ENCODE measurements at places on chromosomes 12 and 14. TPM values are rescaled to one million over a fixed set of nuclear protein-coding genes. Genes with fewer than 3 reads are reported as not detected.
A peak's percentile ranks its signal among the peaks of the same experiment; 100 is the strongest.

Gene DACT1
- total RNA-seq = 259 TPM

Gene ESYT1
- total RNA-seq = 107 TPM

Gene MYBPC1
- total RNA-seq = not detected

DNA sequence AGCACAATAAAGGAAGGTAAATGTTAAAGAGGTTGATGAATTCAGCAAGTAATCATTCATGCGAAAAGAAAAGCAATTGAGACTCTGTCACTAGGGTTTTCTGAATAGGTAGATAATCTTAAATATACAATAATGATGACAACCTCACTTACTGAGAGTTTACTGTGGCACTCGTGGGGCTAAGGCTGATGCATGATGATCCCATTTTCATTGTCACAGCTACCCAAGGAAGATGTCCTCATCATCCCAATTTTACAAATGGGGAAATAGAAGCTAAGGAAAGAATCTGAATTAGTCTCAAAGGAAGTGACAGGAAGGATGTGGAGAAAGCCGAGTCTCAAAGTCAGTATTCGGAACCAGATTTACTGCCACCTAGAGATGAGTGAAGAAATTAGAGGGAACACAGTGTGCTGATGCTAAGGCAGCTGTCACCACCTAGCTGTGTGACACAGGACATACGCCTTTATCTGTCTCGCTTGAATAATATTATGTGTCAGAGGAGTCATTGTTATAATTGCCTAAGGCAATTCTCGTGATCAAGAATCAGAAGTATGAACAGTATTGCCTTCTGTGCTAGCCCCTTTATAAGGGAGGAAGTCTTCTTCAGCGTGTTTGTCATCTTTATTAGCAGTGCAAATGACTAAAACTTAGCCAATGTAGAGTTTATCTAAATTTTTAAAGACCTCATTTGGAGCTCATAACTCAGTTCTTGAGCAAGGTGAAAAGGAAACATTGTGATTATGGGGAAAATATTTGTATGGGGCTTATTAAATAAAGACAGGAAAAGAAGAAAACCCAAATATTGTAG, 63.2 kb downstream of the ERGIC2 start:
- H3K27me3 ChIP-seq = no peaks in the 10 kb centered on the region
- H3K4me3 ChIP-seq = no peak overlapping the region
- H3K36me3 ChIP-seq = no peaks in the 10 kb centered on the region
- DNase-seq = peak; percentile 63

DNA sequence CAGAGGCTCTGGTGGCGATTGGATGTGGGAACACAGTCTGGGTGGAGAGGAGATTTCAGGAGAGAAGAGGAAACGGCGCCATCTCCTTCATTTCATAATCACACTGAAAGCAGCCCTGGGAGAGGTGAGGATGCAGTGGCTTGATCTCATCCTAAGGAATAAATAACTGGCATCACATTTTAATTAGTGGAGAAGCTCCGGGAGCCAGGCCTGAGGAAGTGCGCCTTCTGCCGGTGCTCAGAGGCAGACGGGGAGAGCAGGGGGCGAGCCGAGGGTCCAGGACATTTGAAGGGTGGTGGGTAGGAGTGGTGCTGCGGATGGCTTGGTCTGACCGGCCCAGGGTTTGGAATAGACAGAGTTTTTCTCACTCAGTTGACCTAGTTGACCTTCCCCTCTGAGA, 265.0 kb downstream of the CACNA1C start:
- peaks cover 10% of the 10 kb centered on the region for H3K4me1 ChIP-seq
- no peak overlapping the region for H3K4me3 ChIP-seq
- H3K36me3 ChIP-seq = no peaks in the 10 kb centered on the region
- no peak for DNase-seq

- no peak overlapping the region for H3K27ac ChIP-seq
- H3K4me1 ChIP-seq = no peaks in the 10 kb centered on the region
- no peaks in the 10 kb centered on the region for H3K36me3 ChIP-seq
- DNase-seq = no peak
Measured at GRCh38 chr12:118840399-118840798, 140.9 kb upstream of the SRRM4 start.

- DNase-seq = no peak
- H3K4me3 ChIP-seq = no peak overlapping the region
- H3K27me3 ChIP-seq = no peaks in the 10 kb centered on the region
- H3K4me1 ChIP-seq = no peaks in the 10 kb centered on the region
- no peak overlapping the region for H3K27ac ChIP-seq
Measured at GRCh38 chr14:40694023-40694422, 912.7 kb upstream of the LRFN5 start.

- peaks cover 2% of the 10 kb centered on the region for H3K4me1 ChIP-seq
- H3K36me3 ChIP-seq = no peaks in the 10 kb centered on the region
- DNase-seq = no peak
- no peaks in the 10 kb centered on the region for H3K27me3 ChIP-seq
Measured at GRCh38 chr14:23018107-23018506, 8.2 kb upstream of the C14orf93 start.

DNA sequence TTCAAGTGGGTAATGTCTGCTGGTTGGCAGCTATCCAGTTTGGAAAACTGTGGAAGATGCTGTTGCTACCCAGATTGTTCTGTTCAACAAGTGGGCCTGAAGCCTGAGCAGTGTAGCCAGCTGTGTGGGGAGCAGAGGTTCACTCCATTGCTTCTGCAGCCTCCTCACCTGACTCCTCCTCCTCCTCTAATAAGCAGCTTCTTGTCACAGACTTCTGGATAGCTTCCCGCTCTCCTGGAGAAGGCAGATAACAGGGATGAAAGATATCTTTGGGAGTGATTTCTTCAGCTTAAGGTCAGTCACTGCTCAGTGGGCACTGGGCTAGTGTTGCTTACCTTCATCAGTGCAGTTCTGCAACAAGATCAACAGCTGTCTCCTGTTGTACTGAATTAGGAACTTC, 2.0 kb downstream of the POP5 start:
- no peaks in the 10 kb centered on the region for H3K4me1 ChIP-seq
- H3K4me3 ChIP-seq = no peak overlapping the region
- H3K27ac ChIP-seq = peak overlapping the region; percentile 36
- H3K27me3 ChIP-seq = peaks cover 6% of the 10 kb centered on the region

DNA sequence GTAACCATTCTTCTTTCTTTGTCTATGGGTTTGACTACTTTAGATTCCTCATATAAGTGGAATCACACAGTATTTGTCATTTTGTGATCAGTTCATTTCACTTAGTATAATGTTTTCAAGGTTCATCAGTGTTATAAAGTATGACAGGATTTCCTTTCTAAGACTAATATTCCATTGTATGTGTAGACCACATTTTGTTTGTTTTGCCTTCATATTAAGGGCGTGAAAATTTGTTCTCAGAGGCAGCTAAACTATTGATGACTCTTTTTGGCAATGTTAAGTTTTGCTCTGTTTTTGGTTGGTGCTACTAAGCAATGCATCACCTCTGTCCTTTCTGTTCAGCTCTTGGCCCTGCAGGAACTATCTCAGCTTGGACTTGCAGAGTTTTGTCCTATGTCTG, 1.7 kb upstream of the KLRG1 start:
- H3K4me3 ChIP-seq = no peak overlapping the region
- DNase-seq = no peak
- H3K4me1 ChIP-seq = no peaks in the 10 kb centered on the region
- H3K27me3 ChIP-seq = no peaks in the 10 kb centered on the region
- H3K27ac ChIP-seq = no peak overlapping the region
- no peaks in the 10 kb centered on the region for H3K36me3 ChIP-seq

DNA sequence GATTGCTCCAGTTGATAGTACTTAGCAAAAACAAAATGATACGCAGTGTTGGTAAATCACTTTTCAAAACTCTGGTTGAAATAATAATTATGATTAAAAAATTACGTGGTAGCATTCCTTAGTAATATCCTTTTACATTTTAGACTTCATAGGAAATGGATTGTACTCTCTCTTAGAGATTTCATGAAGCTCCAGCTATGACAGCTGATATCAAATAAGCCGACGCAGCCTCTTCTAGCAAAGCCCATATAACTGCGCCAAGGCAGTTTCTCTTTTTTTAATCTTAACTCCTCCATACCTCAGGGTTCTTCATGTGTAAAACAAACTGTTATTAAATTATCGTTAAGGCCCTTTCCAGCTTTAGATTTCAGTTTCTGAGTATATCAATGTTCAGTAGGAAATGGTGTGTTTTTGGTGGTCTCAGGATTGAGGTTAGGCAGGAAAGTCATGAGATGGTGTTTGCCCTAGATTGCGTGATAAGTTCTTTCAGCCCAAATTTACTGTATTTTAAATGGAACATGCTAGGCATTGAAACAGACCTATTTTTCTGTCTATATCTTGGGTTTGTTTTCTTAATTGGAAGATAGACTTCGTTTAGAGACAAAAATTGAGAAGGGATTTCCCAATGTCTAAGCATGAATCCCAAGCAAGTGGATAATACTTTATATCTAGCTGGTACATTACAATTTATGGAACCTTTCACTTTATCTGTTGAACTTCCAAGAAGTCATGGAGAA, 902 bp upstream of the CFL2 start:
- DNase-seq = no peak
- H3K27me3 ChIP-seq = no peaks in the 10 kb centered on the region
- H3K4me3 ChIP-seq = peak overlapping the region; percentile 55
- H3K27ac ChIP-seq = no peak overlapping the region
- H3K36me3 ChIP-seq = peaks cover 9% of the 10 kb centered on the region

- H3K4me1 ChIP-seq = no peaks in the 10 kb centered on the region
- H3K36me3 ChIP-seq = no peaks in the 10 kb centered on the region
- H3K27ac ChIP-seq = no peak overlapping the region
- no peak for DNase-seq
- H3K27me3 ChIP-seq = no peaks in the 10 kb centered on the region
Measured at GRCh38 chr12:47396902-47397663, 308.7 kb downstream of the RPAP3 start.

- no peaks in the 10 kb centered on the region for H3K4me1 ChIP-seq
- no peak overlapping the region for H3K4me3 ChIP-seq
- no peak overlapping the region for H3K27ac ChIP-seq
- H3K27me3 ChIP-seq = no peaks in the 10 kb centered on the region
- no peak for DNase-seq
Measured at GRCh38 chr14:31763041-31763440, 201.8 kb downstream of the NUBPL start.

DNA sequence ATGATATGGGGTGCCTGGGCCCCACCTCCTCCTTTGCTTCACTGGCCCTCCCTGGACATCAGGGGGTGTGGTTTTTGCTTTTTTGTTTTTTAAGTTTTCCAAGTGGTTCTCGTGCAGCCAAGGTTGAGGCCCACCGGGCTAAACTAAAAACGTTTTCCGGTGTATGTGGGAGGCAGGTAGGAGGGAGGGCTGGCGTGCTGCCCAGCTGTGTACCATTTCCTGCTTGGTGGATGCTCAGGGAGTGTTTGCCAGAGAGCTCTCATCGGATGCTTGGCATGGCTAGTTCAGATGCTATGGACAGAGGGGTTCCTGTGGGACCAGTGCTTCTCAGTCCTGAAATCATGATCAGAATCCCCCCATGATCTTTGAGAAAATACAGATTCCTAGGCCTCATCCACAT, 246.4 kb downstream of the CACNA1C start:
- no peak overlapping the region for H3K27ac ChIP-seq
- H3K4me1 ChIP-seq = peaks cover 24% of the 10 kb centered on the region
- H3K4me3 ChIP-seq = no peak overlapping the region
- no peak for DNase-seq

DNA sequence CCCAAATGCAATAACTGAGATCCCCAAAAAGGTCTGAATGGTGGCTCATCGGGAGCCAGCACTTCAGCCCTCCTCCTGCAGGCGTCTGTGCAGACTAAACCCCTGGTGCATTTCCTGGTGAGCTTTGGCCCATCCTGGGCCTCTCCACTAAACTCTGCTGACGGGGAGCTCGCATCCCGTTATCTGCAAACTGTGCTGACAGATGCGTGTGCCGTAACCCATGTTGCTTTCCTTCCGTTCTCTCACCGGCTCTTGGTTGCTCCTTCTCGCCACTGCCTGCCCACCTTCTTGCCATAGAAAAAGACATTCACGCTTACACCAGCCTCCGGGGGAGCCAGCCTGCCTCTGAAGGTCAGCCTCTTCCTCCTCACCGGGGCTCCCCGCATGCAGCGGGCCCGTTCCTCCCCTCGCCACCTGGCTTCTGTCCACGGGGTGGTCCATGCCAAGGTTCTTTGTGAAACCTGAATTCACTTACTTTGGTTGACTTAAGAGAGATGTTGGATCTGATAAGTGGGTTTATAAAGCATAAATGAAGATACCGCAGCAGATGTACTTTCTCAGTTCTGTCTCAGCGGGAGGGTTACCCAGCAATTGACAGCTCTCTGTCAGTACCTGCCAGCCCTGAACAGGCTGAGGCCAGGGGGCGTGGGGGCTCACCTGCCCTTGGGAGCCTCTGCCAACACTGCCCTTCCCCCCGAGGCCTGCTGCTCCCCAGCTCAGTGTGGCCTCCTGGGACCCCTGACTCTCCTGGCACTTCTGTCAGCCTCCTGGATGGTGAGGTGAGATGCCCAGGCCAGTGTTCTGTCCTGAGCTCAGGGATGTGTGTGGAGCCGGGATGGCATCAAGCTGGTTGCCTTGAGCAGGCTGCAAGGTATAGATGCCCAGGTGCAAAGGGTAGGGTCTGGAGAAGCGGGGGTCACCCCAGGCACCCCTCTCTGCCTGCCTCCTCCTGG, 14.2 kb downstream of the ZFYVE21 start:
- H3K4me3 ChIP-seq = no peak overlapping the region
- peaks cover 25% of the 10 kb centered on the region for H3K36me3 ChIP-seq
- no peaks in the 10 kb centered on the region for H3K4me1 ChIP-seq
- H3K27me3 ChIP-seq = no peaks in the 10 kb centered on the region
